Stimulated activated CD4-positive, alpha-beta T cell treated with anti-CD3 and anti-CD28 coated beads, Interleukin-1b, Interleukin-23, amount 100 ng/mL, for 1 hour (primary cell): ENCODE measurements at places on chromosomes 7 and 10.

- no peak for DNase-seq
Observed at GRCh38 chr10:70265032-70265689, 18.6 kb downstream of the NPFFR1 start.

DNA sequence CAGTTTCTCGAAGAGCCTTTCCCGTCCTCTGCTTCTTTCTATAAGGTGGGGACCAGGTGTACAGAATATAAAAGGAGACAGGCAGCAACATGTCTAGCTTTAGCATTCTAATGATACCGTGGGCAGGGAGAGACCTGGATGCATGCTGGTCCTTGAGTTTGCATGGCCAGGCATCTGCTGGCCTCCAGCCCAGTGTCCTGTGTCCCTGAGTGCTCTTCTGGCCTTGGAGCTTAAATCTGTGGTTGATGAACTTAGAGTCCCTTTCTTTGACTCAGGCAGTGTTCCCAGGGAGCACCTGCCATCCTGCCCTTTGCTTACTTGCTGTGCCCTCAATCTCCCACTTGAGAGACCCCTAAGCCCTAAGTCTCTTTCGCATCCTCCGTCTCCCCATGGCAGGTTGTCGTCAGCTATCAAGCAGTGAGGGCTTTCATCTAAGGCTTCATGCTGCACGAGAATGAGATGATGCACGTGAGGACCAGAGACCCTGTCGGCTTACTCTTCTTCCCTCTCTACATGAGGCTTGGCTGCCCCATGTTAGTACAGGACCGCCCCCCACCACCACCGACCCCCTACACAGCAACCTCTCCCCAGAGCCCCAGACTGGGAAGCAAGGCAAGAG lies 313.4 kb upstream of the C7orf33 start:
- DNase-seq = no peak

GRCh38 chr7:67595431-67596180 lies 599.0 kb downstream of the TYW1 start:
- no peak for DNase-seq

- DNase-seq = no peak
Observed at GRCh38 chr10:93742633-93743349, 14.9 kb upstream of the LGI1 start.

DNA sequence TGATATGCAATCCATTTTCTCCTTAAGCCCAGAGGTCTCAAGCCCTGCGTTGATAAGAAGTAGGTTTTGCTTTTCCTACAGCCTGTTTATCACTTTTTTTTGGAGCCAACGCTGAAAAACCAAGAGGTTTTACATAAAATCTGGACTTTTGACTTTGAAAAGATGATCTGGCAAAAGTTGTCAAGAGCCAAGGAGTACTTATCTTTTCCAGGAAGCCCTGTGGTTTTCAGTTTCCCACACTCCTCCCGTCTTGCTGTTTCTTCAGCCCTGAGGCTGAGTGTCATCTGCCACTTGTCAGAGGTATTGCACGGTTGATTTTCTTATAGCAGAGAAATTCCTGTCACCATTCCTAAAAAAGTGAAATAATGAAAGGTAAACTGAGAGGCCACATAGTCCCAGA lies 108.7 kb downstream of the TYW1 start:
- DNase-seq = no peak

GRCh38 chr7:90216771-90217170 lies 5.2 kb downstream of the STEAP2 start:
- no peak for DNase-seq

DNA sequence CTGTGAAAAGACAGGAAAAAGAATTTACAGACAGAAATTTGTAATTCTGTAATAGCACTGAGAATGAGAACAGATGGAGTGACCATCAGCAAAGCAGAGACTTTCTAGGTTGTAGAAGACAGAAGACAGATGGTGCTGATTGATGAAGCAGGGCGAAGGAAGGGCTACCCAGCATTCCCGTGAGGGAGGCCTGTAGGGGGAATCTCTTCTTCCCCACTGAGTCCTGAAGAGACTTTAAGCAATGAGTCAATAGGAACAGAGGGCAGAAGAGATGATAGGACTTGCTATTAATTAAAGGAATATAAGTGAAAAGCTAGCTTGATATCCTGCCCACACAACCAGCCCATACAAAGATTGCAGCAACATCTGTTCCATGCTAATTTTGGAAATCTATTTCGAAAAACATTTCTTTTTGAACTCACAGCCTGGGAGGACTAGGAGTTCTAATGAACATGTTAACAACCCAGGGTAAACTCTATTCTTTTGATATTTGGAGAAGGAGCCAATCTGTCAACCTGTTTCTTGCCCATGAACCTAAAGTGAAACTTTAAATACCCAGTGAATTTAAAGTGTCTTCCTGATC lies 44.1 kb downstream of the RALA start:
- no peak for DNase-seq

DNA sequence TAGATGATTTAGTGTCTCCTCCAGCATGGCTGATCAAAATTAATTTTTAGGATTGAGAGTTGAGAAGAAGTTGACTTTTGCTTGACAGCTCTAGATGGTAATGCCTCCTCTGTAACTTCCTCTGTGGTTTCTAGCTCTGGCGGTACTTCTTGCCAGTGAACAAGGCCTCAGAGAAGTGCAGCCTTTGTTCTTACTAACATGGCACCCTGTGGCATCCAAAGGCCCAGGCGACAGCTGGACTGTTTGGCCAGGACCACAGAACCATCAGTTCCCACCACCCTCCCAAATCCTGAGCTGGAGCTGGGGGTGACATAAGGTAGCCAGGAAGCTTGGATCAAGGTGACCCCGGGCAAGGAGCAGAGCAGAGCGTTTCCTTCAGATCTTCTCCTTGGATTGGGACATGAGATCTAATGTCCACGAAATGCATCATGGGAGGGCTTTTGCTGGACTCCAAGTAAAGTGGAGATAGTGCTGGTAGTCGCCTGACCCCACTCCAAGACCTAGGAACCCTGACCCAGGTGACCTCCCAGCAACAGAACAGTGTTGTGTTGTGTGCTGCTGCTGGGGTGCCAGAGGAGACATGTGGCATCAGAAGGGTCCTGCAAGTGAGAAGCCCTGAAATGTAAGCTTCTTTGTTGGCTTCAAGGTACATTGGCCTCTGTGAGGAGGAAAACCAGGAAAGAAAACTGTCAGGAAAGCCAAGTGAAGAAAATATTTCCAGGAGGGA lies 41.8 kb downstream of the APBB1IP start:
- no peak for DNase-seq

GRCh38 chr7:90723866-90724265 lies 127.7 kb downstream of the CDK14 start:
- no peak for DNase-seq

DNA sequence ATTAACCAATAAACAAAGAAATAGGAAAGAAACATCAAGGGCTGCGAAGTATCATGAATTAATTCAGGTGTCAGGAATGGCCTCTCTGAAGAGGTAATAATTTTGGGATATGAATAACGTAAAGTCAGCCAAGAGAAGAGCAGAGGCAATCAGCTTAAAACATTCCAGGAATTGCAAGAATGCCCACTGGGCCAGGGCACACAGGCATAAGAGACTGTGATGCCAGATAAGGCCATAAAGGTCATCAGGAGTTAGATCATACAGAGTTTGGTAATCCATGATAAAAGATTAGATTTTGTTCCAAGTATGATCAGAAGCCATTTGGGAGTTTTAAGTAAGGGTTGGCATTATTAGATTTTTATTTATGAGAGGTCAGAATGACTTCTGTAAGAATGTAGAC lies 53.2 kb upstream of the ABCB4 start:
- no peak for DNase-seq
